ENCODE measurements at places on chromosomes 6 and 20.

DNA sequence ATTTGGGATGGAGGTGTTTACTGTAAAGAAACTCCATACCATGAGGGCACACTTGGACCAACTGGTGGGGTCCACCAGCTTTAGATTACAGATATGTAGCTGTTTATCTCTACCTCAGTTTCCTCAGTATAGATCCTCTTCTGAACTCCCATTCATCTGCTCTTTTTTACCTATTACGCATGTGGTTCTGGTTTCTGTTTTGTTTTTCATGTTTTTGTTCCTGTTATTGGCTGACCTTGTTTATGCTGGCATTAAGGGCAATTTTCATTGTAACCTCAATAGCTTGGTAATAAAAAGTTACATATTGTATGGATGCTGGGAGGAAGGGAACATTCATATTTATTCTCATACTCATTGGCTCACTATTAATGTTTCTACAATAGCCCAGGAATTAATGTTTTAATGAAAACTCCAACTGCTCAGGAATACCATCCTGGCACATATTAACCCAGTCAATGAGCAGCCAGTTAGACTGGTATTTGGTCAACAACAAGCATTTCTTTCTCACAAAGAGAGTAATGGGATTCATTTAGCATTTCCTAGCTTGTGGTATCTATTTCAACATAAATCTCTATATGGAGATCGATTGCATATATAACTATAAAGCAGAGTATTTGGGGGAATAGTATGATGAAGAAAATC lies 83.8 kb upstream of the FAM184A start:
- no peak for DNase-seq

GRCh38 chr6:145815309-145816274 lies 997 bp upstream of the FBXO30 start:
- no peak for DNase-seq

DNA sequence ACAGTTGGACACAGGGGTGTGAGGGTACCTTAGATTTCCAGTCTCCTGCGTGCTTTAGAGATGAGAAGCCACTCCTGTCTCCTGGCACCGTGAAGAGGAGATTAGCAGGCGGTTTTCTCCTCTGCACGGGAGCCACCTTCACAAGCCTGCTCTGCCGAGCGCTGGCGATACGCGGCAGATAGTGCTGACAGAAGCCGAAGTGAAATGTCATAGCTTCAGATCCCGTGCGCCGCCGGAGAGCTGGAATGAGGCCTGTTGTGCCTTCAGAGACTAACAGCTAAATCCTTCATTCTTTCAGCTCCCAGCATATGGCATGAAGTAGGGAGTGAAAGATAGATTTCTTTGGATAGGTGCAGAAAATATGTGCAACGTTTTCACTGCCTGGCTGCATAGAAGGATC lies 371.0 kb downstream of the TAF4 start:
- DNase-seq: no peak

- peak; percentile 44 for DNase-seq
These were observed 4.5 kb upstream of the AP5S1 start for GRCh38 chr20:3815703-3816315.

DNA sequence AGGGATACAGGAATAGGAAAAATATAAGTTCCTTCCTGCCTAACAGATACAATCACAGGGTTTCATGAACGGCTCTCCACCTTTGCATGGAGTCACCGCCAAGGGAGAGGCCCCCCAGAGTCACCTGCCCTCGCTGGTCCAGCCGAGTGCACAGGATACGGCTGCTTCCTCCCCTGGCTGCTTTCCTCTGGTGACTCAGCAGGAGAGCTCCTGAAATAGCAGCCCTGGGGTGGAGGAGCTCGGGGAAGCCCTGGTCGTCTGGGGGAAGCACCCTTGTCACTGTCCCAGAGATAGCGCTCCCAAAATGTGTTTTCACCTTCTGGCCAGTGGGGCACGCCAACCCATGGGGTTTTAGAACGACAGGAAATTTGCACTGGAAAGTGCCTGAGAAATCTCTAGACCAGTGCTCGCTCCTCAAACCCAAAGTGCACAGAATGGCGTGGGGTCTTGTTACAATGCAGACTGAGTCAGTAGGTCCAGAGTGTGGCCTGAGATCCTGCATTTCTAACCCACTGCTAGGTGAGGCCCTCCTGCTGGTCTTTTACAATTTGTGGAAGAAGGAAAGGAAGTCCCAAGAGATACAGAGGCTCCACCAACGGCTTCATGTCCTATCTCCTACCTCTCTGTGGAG lies 35.9 kb upstream of the FAM50B start:
- no peak for DNase-seq

Data from central memory CD4-positive, alpha-beta T cell (primary cell).